Natural killer cell treated with Interleukin-12 subunit alpha and Interleukin-12 subunit beta and Interleukin-15 and Interleukin-18, amount 100 ng/mL, for 72 hours (primary cell): ENCODE measurements at places on chromosomes 16 and 17.

- no peaks in the 10 kb centered on the region for H3K4me1 ChIP-seq
- DNase-seq: no peak
- no peak overlapping the region for H3K4me3 ChIP-seq
- no peak overlapping the region for H3K27ac ChIP-seq
- H3K27me3 ChIP-seq: no peaks in the 10 kb centered on the region
These were observed 101.4 kb downstream of the TNFRSF13B start for GRCh38 chr17:16870253-16871245.

DNA sequence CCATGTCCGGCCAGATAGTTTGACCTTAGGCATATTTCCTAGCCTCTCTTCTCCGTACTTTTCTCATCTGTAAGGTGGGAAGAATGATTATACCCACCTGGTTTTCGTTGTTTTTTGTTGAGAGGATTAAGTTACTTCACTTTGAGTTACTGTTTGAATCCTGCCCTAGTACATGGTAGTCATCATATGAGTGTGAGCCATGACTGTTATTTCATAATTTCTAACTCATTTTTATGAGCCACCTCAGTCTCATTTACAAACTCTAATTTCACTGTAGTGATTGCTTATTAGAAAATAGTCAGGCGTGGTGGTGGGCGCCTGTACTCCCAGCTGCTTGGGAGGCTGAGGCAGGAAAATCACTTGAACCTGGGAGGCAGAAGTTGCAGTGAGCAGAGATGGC is 45.1 kb downstream of the YPEL2 start:
- no peak for DNase-seq
- no peaks in the 10 kb centered on the region for H3K36me3 ChIP-seq

DNA sequence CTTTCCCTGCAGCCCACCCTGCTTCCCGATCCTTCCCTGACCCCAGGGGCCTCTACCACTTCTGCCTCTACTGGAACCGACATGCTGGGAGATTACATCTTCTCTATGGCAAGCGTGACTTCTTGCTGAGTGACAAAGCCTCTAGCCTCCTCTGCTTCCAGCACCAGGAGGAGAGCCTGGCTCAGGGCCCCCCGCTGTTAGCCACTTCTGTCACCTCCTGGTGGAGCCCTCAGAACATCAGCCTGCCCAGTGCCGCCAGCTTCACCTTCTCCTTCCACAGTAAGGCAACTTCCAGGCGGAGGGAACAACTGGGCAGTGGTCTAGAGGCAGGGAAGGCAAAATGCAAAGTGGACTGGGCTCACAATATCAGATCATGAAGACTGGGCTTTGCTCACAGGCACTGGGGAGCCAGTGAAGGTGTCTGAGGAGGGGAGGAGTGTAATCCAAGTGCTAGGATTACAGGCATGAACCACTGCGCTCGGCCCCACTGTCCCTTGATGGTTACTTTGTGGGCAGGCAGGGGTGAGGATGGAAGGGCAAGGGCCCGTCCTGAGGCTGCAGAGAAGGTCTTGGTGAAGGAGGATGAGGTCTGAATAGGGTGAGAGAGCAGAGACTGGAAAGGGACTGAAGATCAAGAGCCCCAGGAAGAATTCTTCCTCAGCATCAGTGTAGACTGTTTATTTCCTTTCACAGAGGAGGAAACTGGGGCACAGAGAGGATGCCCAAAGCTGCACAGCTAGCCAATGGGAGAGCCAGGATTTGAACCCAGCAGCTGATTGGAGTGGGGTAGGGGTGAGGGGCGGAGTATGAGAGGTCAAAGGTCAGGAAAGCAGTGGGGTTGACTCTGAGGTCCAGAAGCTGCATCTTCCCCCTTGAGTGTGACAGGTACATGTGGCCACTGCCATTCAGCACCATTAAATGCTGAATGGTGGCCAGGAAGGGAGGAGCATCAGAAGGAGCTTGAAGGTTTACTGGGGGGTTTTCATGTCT is 16.5 kb upstream of the ADGRG3 start:
- DNase-seq: peak; percentile 75
- H3K4me3 ChIP-seq: peak overlapping the region; percentile 59

DNA sequence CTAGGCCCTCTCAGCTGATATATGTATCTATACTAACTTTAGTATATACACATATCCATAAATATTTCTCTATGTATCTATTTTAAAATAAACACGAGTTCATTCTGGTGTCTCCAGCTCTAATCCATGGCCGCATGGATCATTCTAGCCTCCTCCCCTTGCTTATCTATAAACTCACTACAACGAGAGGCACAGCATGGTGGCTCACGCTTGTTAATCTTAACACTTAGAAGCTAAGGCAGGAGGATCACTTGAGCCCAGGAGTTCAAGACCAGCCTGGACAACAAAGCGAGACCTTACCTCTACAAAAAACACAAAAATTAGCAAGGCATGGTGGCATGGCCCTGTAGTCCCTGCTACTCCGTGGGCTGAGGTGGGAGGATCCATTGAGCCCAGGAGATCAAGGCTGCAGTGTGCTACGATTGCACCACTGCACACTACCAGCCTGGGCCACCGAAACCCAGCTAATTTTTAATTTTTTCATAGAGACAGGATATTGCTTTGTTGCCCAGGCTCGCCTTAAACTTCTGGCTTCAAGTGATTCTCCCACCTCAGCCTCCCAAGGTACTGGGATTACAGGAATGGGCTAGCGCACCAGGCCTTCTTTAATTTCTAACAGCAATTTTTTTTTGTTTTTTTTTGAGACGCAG is 3.9 kb upstream of the ZNF207 start:
- no peak overlapping the region for H3K4me3 ChIP-seq
- no peak overlapping the region for H3K27ac ChIP-seq
- DNase-seq: no peak
- no peaks in the 10 kb centered on the region for H3K27me3 ChIP-seq
- H3K4me1 ChIP-seq: peaks cover 22% of the 10 kb centered on the region

DNA sequence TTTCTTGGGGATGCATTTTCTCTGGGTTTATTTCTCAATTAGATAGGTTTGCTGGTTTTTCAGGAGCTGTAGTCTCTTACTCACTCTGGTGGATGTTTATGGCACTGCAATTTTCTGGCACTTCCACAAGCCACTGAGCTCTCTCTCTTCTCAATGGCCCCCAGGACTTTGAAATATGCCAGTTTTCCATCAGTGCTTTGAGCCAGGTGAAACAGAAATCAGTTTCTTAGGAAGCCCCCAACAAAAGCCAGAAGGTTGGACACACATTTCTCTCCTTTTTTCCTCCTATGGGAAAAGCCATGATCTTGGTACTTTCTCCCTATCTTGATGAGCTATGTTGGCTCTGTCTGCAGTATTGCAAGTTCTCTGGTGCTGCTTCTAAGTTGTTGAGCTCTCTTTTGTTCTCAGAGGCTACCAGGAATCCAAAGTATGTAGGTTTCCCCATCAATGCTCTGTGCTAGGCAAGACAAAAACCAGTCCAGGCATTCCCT is 90.7 kb upstream of the SMIM36 start:
- H3K4me1 ChIP-seq: no peaks in the 10 kb centered on the region
- peaks cover 34% of the 10 kb centered on the region for H3K36me3 ChIP-seq
- no peak for DNase-seq
- H3K27ac ChIP-seq: no peak overlapping the region

GRCh38 chr17:21678393-21679081 is 13.8 kb upstream of the KCNJ18 start:
- H3K4me1 ChIP-seq: no peaks in the 10 kb centered on the region
- DNase-seq: peak; percentile 58
- no peak overlapping the region for H3K4me3 ChIP-seq
- peaks cover 4% of the 10 kb centered on the region for H3K27me3 ChIP-seq
- peaks cover 10% of the 10 kb centered on the region for H3K36me3 ChIP-seq

DNA sequence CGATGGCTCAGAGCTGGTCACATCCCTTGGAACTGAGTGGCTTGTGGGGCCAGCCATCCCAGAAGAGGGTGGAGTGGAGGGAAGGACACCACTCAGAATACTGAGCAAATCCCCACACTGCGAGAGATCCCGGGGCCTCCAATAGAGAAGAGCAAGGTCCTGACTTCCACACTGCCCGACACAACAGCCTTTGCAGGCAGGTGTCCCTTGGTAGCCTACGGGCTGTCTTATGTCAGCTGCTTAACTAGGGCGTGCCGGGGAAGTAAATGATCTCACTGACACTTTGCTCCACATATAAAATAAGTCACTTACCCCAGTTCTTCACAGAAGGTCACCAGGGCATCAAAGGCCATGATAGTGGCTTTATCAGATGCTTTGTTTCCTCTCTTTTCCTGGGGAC is 16.1 kb downstream of the RECQL5 start:
- peak; percentile 49 for DNase-seq
- no peaks in the 10 kb centered on the region for H3K27me3 ChIP-seq
- H3K4me3 ChIP-seq: no peak overlapping the region
- peaks cover 9% of the 10 kb centered on the region for H3K4me1 ChIP-seq
- no peaks in the 10 kb centered on the region for H3K36me3 ChIP-seq

GRCh38 chr16:50371936-50372595 is 3.3 kb upstream of the BRD7 start:
- H3K4me1 ChIP-seq: peaks cover 22% of the 10 kb centered on the region
- H3K36me3 ChIP-seq: peaks cover 9% of the 10 kb centered on the region
- H3K27ac ChIP-seq: no peak overlapping the region
- H3K4me3 ChIP-seq: no peak overlapping the region

DNA sequence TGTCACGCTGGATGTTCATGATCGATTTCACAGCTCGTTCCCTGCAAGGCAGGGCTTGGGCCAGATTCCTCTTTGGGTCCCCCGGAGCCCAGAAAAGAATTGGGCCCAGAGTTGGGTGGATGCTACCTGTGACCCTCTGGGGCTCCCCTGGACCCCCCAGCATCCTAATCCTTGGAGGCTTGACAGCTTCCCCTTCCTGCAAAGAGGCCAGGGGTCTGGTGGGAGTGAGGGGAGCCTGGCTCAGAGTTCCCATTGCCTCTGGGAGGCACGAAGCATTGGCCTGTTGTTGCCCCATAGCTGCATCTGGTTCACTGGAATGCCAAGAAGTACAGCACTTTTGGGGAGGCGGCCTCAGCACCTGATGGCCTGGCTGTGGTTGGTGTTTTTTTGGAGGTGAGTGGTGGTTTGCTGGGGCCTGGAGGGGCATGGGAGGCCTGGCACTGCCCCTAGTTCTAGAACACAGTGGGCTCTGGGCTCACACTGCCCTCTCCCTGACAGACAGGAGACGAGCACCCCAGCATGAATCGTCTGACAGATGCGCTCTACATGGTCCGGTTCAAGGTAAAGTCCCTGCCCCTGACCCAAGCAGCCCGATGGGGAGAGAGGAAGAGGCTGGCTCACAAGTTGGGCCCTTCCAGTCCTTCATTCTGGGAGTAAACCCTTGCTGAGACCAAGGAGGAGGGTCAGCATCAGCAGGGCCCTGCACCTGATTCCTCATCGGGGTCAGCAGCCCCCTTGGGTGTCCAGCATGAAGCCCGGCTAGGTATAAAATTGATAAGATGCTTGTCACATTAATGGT is 7.2 kb downstream of the CA7 start:
- no peak overlapping the region for H3K27ac ChIP-seq
- no peak overlapping the region for H3K4me3 ChIP-seq
- peaks cover 2% of the 10 kb centered on the region for H3K27me3 ChIP-seq
- no peak for DNase-seq
- H3K36me3 ChIP-seq: no peaks in the 10 kb centered on the region
- H3K4me1 ChIP-seq: peaks cover 2% of the 10 kb centered on the region

- no peak for DNase-seq
- H3K36me3 ChIP-seq: no peaks in the 10 kb centered on the region
- H3K4me3 ChIP-seq: no peak overlapping the region
- peaks cover 12% of the 10 kb centered on the region for H3K27me3 ChIP-seq
- no peaks in the 10 kb centered on the region for H3K4me1 ChIP-seq
These were observed 33.0 kb upstream of the PMP22 start for GRCh38 chr17:15298176-15298575.

GRCh38 chr17:80625627-80626026 is 81.0 kb downstream of the RPTOR start:
- H3K4me3 ChIP-seq: no peak overlapping the region
- H3K27ac ChIP-seq: no peak overlapping the region
- no peak for DNase-seq
- H3K4me1 ChIP-seq: peaks cover 11% of the 10 kb centered on the region

DNA sequence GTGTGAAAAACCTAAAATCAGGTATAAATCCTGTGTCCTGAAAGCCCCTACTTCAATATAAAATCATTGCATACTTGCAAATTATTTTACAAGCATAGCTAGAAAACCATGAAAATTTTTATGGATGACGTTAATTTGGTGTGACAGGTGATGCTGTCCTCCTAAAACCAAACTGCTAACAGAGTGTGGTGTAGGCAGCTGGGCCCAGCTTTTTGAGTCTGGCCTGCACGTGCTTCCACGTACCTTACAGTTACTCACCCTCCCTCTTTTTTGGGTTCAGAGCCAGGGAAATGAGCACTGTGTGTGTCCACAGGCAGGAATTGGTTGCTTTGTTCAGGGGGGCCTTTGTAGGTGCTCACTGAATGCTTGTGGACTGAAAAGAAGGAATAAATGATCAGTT is 36.4 kb downstream of the CLEC16A start:
- no peak for DNase-seq
- H3K36me3 ChIP-seq: peaks cover 29% of the 10 kb centered on the region
- H3K4me1 ChIP-seq: peaks cover 44% of the 10 kb centered on the region
- no peak overlapping the region for H3K27ac ChIP-seq

DNA sequence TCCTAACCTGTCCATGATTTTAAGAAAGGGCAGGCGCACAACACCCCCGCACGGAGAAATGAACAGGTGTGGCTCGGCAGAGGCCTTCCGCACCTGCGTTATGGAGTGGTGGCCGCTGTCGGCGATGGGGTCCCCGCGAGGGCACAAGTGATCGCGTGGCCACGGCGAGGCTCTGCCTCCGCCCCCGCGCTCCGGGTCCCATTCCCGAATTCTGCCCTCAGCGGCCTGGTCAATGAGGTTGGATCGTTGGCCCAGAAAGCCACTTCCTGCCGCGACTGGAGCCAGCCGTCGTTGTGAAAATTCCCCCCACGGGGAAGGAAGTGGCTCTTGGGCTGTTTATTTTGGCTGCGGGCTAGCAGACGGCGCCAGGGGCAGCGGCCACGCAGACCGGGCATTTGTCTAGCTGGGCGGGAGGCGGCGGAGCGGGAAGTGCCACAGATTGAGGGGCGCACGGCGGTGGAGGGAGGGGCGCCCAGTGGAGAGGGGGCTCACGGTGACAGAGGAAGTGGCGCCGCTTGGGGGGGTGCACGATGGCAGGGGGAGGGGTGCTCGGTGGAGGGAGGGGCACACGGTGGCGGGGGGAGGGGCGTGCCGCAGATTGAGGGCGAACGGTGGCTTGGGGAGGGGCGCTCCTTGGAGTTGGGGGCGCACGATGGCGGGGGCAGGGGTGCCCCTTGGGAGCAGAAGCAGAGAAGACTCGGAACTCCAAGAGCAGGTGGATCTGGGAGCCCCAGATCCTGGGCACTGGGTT is 25.0 kb downstream of the MRC2 start:
- H3K27ac ChIP-seq: peak overlapping the region; percentile 59
- DNase-seq: peak; percentile 76
- peaks cover 11% of the 10 kb centered on the region for H3K27me3 ChIP-seq

- no peaks in the 10 kb centered on the region for H3K27me3 ChIP-seq
- DNase-seq: no peak
- peaks cover 5% of the 10 kb centered on the region for H3K4me1 ChIP-seq
- no peak overlapping the region for H3K27ac ChIP-seq
These were observed 9.9 kb downstream of the LGALS3BP start for GRCh38 chr17:78969865-78970264.
